T1000 (cell line): ENCODE measurements at places on chromosomes 12 and 14.
A peak's percentile ranks its signal among the peaks of the same experiment; 100 is the strongest.

- DNase-seq, result no peak
These were observed 18.2 kb upstream of the IFT81 start for GRCh38 chr12:110105986-110106385.

DNA sequence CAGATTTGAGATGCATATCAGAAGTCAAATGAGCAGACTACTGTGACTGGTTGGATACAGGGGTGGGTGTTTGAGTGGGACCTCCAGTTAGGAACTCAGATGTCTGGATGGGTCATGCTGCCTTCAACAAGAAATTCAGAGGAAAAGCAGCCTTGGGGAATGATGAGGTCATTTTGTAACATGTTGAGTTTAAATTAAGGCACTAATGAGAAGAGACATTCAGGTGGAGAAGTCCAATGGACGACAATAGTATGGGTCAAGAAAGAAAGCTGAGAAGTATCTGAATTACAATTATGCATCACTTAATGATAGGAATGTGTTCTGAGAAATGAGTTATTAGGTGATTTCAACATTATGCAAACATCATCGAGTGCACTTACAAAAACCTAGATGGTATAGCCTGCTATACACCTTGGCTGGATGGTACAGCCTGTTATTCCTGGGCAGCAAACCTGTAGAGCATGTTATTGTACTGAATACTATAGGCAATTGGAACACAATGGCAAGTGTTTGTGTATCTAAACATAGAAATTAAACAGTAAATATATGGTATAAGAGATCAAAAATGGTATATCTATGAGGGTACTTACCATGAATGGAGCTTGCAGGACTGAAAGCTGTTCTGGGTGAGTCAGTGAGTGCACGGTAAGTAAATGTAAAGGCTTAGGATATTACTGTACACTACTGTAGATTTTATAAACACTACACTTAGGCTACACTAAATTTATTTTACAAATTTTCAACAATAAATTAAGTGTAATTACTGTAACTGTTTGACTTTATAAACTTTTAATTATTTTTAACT lies 414.7 kb downstream of the RAD51B start:
- DNase-seq, result no peak

GRCh38 chr12:48183091-48183875 lies at the start of gene CCDC184:
CCDC184 (plus strand) TSS chr12:48183644; CDS start chr12:48184123, 479 bp downstream.
- DNase-seq, result peak; percentile 59

GRCh38 chr12:47360771-47361388 lies 281.1 kb upstream of the AMIGO2 start:
- DNase-seq, result no peak

DNA sequence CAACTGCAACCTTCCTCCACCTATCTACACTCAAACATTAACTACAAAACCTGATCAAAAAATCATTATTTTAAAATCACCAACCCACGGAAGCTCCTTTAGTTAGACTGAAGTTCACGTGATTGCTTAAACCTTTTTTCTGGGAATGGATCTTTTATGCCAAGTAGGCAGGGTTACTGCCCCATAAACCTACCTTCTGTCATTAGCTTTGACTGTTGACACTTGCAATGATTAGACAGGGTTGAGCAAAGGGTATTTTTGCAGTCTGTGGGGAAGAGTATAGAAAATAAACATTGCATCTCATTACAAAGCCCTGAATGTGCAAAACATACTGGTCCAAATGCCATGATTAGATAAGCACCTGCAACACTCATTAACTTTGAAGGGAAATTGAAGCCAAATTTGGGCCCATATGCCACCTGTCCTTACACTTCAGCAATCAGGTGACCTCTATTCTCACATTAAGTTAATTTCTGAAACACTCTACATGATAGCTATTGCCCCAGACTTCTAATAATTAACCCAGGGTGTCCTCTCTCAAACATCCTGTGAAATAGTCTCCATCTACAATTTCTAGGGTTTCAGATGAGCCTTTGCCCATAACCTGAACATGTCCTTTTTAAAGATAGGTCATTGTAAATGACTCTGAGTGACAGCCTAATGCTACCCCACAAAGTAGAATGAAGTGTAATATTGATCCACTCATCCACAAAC lies 156.0 kb upstream of the PLEKHG7 start:
- DNase-seq, result no peak

GRCh38 chr12:22285846-22286245 lies 48.7 kb downstream of the ST8SIA1 start:
- no peak for DNase-seq

DNA sequence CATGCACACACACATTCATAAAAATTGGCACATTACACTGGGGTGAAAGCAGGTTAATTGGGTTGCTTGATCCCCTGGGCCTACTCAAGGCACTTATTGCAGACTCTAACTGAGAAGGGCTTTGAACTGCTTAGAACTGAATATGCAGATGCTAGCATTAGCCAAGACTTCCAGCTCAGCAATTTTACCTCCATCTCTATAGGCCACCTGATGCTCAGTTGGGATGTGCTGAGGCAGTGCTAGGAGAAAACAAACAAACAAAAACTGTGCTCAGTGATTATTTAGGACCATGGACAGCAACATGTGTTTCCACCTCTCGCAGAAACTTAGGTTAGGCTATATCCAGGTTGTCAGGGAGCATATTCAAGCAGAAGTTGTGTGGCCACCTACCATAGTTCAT lies 124.8 kb upstream of the WSCD2 start:
- DNase-seq, result no peak

DNA sequence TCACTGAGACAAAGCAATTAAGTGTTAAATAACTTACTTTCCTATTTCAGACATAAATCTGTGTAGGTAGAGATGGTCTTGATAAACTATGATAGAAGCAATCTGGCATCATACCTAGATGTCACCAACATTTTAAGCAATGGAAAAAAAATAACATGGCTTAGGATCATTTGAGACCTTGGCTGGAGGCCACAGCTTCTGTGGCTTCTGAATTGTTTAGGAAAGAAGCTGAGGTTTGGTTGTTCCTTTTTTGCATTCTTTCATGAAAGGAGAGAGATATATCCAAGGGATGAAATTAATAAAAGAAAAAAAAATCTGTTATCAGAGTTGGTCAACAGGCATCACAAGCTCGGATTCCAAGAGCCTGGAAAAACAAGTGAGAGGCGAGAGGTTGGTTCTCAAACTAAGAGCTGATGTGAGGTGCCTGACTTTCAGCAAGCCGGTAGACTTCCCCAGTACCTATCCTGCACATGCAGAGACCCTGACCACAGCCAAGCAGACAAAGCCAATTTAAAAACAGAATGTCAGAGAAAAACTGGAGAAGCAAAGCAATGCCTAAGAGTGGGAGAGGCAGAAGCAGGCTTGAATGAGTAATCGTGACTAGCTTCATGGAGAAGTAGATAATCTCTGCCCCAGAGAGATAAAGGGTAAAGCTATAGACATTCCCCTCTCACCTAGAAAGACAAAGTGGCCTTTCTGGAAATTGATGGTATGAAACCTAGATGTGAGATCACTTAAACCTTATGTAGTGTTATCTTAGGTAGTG lies 43.4 kb upstream of the ST8SIA1 start:
- no peak for DNase-seq

DNA sequence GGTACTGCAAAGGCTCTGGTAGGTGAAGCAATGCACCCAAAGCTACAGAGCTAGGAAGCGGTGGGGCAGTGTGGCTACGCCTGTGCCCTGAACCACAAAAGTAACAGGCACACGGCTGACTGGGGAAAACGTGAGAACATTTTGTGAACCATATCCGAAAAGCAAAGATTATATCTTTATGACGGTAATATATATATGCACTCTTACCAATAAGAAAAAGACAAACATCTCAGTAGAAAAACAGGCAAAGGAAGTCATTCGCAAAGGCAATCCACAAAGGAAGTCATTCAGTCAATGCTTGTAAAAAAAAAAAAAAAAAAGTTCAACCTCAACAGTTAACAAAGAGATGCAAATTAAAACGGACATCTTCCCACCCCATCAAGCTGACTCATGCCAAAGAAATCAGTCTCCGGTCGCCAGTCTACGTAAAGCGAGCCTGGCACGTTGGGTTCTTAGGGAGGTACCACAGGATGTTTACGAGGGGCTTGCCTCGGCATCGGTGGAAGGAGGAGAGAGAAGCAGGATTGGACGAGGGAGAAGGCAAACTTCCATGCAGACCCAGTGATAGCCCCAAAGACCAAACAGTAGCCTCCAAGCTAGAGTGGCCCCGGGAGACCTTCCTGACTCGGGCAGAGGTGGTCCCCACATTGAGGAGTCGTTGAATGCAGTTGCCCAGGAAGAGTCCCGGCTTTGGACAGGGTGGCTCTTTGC lies 39.4 kb upstream of the PPP2R5C start:
- DNase-seq, result peak; percentile 37

DNA sequence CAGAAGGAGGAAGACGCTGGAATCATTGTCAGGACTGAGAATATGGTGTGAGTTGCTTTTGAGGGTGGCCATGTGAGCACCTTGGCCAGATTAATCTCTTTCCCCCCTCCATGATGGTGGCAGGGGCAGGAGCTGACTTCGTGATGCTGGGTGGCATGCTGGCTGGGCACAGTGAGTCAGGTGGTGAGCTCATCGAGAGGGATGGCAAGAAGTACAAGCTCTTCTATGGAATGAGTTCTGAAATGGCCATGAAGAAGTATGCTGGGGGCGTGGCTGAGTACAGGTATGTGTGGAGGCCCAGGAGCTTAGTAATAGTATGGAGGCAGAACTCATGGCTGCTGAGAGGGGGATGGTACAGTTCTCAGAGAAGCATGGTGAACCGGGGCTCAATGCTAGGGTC lies 4.3 kb downstream of the TINF2 start:
- no peak for DNase-seq

- no peak for DNase-seq
These were observed 7.8 kb downstream of the ACVRL1 start for GRCh38 chr12:51915003-51915625.

DNA sequence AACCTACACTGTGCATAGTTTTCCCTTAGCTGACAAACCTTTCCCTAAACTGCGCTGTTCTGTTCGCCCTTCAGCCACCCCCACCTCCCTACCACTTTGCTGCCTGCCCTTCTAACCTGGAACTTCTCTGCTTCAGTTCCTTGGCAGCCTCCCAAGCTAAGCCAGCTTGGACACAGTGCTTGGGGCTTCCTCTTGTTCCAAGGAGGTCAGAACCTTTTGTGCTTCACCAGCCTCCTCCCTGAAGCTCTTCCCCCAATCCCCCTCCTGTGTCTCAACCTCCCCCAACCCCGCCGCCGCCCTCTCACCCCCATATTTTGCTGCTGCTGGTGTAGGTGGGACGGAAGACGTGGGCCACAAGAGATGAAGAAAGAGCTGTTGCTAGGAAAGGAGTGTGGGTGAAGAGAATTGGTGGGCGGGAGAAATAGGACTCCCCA lies 8.1 kb upstream of the RIC8B start:
- DNase-seq, result no peak

GRCh38 chr12:28242496-28243309 lies 52.4 kb downstream of the CCDC91 start:
- no peak for DNase-seq

DNA sequence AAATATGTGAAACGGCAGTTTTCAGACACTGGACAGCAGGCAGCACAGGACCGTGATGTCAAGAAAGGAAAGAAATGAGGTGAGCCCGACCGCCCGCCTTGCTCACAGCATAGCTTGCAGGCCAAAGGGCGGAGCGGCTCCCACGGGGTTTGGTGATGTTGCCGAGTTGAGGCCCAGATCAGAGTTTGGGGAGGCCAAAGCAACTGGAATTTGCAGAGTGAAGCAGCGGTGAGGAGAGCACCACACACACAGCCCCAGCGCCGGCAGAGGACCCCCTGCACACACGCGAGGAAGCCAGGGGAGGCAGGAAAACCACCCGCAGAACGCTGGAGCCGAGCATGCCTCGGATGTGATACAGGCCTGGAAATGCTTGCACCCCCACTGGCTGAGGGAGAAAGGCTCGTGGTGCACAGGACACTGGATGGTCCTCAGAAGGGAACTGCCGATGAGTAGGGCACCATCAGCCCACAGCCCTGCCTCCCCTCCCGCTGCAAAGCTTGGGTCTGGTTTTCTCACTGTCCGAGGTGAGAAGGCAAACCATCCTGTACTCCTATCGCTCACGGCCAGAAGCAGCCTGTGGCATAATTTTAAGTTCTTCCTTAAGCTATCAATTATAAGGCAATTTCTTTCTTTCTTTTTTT lies 25.7 kb upstream of the PLD4 start:
- DNase-seq, result no peak

DNA sequence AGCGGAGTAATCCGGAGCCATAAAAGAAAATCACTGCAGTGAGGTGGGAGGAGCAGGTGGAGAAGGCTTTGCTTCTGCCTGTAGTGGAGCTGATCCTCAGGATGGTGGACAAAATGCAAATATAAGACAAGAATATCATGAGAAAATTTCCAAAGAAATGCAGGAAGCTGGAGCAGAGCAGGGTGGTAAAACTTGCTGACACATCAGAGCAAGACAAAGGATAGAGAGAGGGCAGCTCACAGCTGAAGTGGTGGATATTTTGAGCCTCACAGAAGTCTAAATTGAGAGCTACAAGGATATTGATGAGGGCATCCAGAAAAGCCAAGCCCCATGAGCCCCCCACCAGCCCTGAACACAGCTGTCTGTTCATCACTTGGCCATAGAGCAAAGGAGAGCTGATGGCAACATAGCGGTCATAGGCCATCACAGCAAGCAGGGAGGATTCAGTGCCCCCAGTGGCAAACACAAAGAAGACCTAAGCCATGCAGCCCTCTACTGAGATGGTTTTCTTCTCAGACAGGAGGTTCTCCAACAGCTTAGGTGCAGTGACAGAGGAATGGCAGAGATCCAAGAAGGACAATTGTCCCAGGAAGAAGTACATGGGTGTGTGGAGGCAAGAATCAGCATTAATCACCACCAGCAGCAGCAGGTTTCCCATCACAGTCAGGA lies 30.0 kb upstream of the ANP32D start:
- no peak for DNase-seq

- no peak for DNase-seq
These were observed 22.1 kb downstream of the RASSF9 start for GRCh38 chr12:85814071-85814470.

DNA sequence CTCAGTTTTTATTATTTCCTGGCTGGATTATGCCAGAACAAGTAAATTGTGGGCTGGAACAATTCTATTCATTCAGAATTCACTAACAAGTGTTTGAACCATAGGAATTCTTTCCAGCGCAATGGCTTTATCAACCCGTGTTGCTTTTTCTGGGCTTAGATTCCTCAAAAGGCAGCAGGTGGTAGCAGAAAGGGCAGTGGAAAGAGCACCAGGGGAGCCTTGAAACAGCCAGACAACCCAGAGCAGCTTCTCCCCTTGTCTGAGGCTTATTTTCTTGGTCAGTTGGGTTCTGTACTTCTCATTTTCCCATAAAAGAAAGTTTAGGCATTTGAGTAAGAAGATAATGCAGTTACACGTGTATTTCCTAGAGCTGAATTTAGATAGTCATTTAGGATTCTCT lies 130.7 kb downstream of the OTOGL start:
- no peak for DNase-seq

GRCh38 chr12:5204831-5205230 lies 161.2 kb downstream of the KCNA5 start:
- DNase-seq, result no peak
